ENCODE measurements at places on chromosomes 16 and 17.

- DNase-seq, result peak; percentile 77
Measured at GRCh38 chr17:7260651-7261378, 1.5 kb downstream of the CLDN7 start.

GRCh38 chr17:9443811-9444210 lies 131.8 kb downstream of the STX8 start:
- no peak for DNase-seq

- DNase-seq, result no peak
Measured at GRCh38 chr17:3692346-3692745, 3.6 kb downstream of the P2RX5 start.

GRCh38 chr17:42358434-42358833 lies 29.8 kb downstream of the STAT3 start:
- no peak for DNase-seq

DNA sequence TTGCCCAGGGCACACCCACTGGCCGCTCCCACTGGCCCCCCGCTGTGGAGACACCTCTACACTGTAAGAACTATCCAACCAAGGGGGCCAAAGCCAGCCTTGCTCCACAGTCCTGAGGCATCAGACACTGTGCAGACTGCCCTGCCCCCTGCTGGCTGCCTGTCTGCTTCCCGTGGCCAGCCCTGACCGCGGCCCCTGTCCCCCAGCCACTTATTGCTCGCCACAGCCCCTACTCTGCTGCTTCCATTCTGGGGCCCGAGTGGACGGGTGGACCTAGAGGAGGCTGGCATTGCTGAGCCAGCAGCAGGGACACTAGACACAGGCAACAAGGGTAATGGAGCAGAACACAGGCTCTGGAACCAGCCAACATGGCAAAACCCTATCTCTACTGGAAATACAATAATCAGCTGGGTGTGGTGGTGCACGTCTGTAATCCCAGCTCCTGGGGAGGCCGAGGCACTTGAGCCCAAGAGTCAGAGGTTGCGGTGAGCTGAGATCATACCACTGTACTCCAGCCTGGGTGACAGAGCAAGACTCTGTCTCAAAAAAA lies 19.7 kb upstream of the LRRC37A3 start:
- DNase-seq, result peak; percentile 88

GRCh38 chr16:55661941-55662643 lies 6.3 kb downstream of the SLC6A2 start:
- DNase-seq, result no peak

DNA sequence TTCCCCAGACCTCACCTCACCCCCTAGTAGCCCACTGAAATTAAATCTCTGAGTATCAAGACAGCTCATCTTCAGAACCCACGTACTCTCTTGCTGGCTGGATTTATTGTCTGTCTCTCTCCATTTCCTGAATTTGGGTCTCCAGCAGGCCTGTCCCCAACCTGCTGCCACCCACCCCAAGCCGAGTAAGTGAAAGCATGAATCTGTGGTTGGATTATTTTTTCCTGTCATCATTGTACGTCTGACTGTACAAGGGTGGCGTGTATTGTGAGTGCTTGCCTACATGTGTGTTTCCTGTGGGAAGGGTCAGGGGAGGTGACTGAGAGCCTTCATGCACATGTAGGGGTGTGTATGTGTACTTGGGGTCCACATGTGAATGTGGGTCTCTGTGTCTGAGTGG lies 5.4 kb downstream of the TNP2 start:
- DNase-seq, result no peak

- DNase-seq, result peak; percentile 90
Measured at GRCh38 chr17:7632492-7632894, 2.6 kb downstream of the SHBG start.

GRCh38 chr17:21184570-21184969 lies 29.4 kb downstream of the TMEM11 start:
- DNase-seq, result no peak

GRCh38 chr17:67717192-67717623 lies 528 bp upstream of the NOL11 start:
- DNase-seq, result no peak

- DNase-seq, result no peak
Measured at GRCh38 chr17:51144266-51145022, 8.9 kb upstream of the NME1 start.

DNA sequence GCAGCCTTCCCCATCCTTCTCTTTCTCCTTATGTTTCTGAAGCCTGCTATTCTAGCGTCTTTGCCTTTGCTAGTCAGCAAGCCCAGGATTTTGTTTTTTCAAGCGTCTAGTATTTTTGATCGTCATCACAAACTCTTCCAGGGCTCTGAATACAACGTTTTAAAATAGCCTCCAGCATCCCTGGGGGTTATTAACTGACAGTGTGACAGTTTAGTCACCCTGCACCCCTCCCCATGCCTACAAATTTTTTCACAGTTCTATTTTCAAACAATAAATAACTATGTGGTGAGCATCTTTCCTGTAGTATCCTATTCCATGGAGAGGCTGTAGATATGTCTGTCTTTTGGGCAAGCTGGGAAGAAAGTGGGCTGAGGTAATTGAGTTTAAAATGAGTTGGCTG lies 280.9 kb downstream of the MAP2K4 start:
- DNase-seq, result no peak

GRCh38 chr17:48102798-48103715 lies 1.8 kb upstream of the CBX1 start:
- peak; percentile 53 for DNase-seq

DNA sequence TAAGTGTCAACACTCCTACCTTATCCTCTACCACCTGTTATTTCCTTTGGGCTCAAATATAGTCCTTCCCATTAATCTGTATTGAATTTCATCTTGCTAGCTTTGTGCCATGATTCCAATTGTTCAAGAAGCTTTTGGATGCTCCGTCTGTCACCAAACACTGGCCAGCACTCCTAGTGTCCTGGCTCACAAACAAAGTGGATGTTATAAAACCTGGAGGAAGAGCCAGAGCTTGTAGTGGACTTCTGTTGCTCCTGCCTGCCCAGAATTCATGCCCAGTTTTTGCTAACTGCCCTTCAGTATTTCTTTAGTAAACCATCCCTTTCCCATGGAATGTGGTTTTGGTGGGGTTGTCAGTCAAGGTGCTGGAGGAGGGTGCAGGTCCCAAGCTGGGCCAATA lies 77.2 kb upstream of the HS3ST2 start:
- no peak for DNase-seq

DNA sequence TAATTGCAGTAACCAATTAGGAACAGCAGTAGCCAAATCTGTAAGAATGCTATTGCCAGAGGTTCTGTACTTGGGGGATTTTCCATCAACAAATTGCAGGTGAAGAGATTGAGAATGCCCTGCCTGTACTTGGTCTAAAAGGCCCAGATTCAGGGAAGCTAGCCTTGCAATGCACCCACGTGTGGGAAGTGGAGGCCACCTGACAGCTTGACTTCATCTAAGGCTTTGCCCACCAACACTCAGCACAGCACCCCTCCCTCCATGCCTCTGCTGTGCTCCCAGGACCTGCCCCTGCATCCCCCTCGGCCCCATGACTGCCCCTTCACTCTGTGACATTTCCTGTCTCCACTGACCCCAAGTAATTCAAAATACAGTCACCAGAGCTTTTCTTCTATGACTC lies 79.1 kb upstream of the CDH5 start:
- DNase-seq, result no peak

DNA sequence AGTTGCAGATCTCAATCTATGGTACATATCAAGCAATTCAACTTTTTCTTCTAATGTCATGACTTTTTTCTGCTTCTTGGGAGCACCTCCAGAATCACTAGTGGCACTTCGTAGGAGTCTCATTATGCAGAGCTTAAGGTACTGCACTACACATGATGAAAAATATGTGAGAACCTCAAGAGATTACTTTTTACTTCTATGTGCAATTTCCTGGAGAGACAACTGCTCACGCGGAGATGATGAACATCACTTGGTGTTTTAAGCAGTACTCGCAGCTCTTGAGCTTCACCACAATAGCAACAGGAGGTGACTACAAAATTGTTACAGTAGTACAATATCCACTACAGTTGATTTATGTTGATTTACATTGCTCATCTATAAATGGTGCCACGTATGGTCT lies 79.7 kb downstream of the MRTFB start:
- no peak for DNase-seq

GRCh38 chr16:68387301-68387700 lies 61.0 kb downstream of the SMPD3 start:
- DNase-seq, result no peak

GRCh38 chr17:19386974-19387920 lies at the start of gene MFAP4:
Gene MFAP4 (minus strand): TSS chr17:19387190. CDS start chr17:19387155, 35 bp downstream.
- DNase-seq, result no peak

- no peak for DNase-seq
Measured at GRCh38 chr16:7534749-7535148, 202.1 kb downstream of the RBFOX1 start.

GRCh38 chr16:9946022-9946720 lies 236.1 kb downstream of the GRIN2A start:
- DNase-seq, result no peak

- DNase-seq, result no peak
Measured at GRCh38 chr16:46949241-46949892, 24.1 kb downstream of the DNAJA2 start.

GRCh38 chr17:8368193-8368592 lies 8.3 kb downstream of the KRABD2 start:
- no peak for DNase-seq

DNA sequence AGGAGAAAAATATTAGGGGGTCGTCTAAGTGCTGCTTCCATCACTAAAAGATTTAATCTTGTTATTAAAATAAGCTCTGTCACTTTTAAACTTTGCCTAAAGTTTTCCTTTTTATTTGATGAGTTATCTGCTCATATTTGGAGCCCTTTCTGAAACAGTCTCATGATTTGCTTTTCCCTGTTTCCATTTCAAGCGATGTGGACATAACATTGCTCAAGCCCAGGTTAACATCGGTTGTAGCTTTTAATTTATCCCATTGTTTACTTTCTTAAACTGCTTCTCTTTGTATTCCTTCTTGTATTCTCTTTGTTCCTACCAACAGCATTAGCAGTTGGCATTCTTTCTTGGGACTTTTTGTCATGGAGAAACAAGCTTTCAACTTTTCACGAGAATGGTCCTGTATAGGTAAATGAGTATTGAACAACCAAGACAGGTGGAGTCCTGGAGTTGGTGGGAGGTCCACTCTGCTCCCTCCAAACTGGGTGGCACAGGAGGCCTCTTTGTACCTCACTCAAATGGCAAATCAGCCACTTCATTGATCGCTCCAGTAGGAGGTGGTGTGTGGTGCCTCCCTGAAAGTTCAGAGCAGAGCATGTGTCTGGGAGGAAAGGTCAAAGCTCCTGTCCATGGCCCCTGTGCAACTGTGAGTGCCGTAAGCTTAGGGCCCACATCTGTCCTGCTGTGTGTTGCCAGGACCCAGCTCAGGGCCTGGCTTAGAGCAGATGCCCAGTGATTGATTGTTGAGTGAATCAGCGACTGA lies 107.0 kb downstream of the CYLD start:
- no peak for DNase-seq

DNA sequence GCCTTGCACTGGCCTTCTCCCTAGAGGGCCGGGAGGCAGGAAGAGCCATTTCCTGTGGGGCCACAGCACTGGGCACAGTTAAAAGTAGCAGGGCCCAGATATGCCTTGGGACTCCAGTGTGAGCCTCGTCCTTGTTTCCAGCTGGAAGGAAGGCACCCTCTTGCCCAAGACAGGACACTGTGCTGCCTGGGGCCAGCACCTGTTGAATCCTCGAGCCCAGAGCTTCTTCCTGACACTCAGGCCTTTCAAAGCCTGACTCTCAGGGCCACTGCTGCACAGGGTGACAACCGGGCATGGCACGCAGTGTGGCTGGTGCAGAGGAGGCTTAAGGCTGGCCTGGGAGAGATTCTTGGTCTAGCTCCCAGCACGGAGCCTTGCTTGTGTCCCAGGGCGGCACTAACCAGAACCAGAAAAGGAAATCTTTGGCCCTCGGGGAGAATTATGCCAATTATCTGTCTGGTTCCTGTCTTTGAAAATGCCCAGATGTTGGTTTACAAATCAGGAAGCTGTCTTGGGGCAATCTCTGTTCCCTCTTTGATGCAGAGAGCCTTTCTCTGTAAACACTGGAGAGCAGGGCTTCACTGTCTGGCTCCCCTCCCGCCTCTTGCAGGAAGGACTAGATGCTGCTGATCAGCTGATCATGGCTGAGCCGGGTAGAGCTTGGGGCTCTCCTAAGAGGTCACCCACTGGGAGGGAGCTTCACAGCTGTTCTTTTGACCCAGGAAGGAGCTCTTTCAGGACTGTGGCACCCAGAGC lies 11.1 kb downstream of the LDHD start:
- peak; percentile 66 for DNase-seq

- DNase-seq, result no peak
Measured at GRCh38 chr17:79654350-79654959, 43.6 kb upstream of the RBFOX3 start.

DNA sequence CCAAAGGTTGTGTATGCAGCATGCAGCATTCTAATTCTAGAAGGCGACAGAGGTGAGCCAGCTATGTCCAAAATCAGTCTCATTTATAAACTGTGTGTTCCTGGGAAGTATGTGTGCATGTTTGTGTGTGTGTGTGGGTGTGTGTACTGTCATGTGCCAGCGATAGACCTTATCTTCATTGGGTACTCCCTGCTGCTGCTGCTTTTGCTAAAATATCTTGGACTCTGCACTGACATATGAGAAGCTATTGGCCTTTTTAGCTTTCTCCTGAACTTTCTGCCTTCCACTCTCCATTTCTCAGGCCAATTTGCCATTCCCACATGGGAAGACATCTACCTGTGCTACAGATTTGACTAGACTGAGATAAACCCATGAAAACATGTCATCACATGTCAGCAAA lies 2.0 kb upstream of the LPO start:
- DNase-seq, result peak; percentile 41

- DNase-seq, result no peak
Measured at GRCh38 chr17:48996722-48997102, 473 bp upstream of the IGF2BP1 start.

DNA sequence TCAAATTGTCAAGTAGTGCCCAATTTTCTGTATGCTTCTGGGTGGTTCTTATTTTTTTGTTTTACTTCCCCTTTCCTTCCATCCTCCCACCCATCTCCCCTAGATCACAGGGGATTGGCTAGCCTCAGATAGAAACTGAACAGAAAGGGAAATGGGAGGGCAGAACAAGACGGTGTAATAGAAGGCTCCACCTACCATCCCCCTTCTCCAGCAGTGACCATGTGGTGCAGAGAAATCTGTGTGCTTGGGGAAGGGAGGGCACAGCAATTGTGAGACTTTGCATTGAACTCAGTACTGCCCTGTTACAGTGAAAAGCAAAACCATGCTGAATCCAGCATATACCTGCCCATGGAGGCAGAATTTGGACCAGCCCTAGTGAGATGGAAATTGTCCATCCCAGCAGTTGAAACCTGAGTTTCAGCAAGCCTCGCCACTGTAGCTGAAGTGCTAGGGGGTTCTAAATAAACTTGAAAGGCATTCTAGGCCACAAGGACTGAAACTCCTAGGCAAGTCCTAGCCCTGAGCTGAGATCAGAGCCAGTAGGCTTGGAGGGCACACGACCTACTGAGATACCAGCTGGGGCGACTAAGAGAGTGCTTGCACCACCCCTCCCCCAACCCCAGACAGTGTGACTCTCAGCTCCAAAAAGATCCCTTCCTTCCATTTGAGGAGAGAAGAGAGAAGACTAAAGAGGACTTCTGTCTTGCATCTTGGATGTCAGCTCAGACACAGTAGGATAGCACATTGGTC lies 5.2 kb downstream of the SLFN11 start:
- DNase-seq, result peak; percentile 81
